GOT3 (cell line): ENCODE measurements at places on chromosomes 13 and 19.

GRCh38 chr13:108212886-108213285, 2.5 kb downstream of the LIG4 start:
- DNase-seq: no peak

DNA sequence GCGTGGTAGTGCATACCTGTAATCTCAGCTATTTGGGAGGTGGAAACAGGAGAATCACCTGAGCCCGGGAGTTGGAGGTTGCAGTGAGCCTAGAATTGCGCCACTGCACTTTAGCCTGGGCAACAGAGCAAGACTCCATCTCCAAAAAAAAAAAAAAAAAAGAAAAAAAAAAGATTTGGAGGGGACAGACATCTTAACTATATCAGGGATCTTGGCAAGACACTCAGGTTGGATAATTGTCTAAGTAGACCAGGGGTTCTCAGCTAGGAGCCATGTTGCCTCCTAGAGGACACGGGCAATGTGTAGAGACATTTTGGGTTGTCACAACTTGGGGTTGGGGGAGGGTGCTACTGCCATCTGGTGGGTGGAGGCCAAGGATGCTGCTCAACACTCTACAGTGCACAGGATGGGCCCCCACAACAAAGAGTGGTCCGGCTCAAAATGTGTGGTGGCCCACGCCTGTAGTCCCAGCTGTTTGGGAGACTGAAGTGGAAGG, 1.9 kb upstream of the ZNF580 start:
- no peak for DNase-seq

DNA sequence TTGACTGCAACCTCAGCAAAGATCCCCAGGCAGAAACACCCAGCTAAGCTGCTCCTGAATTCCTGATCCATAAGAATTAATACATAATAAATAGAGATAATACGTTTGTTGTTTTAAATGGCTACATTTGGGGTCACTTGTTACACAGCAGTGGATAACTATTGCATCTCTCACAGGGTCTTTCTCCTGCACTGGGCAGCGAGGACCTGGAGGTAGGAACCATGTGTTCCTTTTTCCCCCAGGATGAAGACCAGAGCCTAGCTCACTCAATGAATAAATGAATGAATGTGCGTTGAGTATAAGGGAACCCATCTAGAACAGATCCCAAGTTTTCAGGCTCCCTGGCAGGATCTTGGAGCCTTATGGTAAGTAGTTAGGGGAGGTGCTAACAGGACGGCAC, 30.7 kb downstream of the F2RL3 start:
- DNase-seq: no peak

- DNase-seq: no peak
These were observed 42.3 kb upstream of the MEDAG start for GRCh38 chr13:30863796-30864195.

DNA sequence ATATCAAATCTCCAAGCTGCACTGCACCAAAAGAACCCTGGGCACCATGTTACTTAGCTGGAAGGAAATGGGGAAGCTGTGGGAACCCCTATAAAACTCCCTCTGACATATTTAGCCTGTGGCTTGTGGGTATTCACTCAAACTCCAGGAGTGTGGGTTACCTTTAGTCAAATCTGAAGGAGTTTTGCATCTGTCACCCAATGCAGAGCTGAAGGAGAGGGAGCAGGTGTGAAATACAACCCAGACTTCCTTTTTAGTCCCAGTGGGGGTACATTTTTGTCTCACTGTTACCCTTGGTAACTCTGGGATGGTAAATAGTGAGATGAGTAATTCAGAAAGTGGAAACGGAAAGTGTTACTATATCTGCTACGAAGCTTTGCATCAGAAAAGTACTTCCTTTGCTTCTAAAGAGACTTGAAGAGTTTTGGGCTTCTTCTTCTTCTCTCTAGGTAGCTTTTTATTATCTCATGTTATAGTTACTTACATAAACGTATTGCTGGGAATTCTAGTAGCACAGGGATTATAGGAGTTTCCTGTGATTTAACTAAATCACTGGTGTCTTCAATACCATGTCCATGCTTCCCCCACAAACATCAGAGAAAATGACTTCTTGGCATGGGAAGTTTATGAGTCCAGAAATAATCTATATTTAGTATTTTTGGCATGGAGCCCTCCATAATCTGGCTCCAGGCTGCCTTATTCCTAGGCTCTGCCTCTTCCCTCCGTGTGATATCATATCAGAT, 105.9 kb downstream of the AKAP11 start:
- DNase-seq: no peak
